ENCODE measurements at places on chromosomes 1 and 21.
A peak's percentile ranks its signal among the peaks of the same experiment; 100 is the strongest.

DNA sequence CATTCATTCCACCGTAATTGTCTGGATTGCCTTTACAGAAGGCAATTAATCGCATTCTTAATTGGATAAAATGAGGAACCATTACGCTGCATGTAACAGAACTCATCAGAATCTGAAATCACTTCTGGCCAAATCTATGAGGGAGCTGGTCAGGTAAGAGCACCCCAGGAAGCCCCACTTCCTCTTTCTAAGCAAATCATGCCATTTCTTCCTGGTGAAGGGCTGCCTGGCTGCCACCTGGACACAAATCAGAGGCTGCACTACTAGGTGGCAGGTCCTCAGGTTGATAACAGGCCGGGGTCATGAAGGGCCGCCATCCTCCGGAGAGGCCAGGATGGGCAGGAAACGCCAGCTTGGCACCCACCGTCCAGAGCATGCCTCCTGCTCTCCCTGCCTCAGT, 73.7 kb downstream of the CAPZB start:
- DNase-seq: no peak

DNA sequence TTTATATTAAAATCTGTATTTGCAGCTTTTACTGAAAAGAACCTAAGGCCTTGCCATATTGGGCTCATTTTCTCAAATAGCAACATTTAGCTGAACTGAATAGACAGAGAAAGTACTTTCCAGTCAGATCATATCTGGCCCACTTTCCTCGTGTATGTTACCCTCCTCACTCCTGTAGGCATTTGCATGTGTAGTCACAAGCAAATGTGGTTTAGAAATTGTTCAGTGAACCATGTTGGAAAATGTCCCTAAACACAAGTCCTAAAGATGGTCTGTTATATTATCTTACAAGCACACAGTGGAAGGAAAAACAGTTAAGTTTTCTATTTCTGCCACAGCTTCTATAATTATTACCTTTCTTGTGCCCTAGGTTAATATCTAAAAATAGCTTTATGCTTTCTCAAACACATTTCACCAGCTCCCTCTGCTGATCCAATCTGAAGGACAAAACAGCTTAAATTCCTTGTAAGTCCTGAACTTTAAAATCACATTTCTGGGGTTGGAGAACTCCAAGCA, 606 bp upstream of the FMO4 start:
- DNase-seq: no peak

DNA sequence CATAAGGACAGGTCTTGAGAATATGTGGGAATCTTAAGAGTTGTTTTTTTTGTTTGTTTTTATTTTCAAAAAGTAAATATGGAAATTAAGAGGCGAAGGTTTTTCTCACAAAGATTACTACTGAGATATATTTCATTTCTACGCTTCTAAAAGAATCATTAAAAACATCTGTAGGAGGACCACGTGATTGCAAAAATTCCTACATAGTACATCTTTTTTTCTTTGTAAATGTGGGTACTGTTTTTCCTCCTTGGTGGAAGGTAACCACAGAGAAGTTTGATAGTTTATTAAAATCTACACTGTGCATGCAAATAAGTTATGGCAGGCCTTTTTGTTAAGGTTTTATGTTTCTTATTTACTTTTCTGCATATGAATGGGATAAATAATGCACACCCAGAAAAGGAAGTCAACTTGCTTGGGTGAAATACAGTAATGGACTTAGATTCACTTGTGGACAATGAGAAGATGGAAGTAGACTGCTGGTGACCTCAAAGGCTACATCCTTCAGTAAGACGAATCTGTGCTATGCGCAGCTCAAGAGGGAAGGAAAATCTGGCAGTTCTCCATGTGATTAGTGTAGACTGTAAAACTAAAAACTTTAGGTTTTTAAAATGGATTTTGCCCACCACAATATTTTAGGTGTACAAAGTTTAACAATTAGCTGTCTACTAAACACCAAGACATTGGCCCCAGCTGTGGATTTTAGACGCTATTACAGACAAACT, 2.0 kb downstream of the AK5 start:
- DNase-seq: no peak

DNA sequence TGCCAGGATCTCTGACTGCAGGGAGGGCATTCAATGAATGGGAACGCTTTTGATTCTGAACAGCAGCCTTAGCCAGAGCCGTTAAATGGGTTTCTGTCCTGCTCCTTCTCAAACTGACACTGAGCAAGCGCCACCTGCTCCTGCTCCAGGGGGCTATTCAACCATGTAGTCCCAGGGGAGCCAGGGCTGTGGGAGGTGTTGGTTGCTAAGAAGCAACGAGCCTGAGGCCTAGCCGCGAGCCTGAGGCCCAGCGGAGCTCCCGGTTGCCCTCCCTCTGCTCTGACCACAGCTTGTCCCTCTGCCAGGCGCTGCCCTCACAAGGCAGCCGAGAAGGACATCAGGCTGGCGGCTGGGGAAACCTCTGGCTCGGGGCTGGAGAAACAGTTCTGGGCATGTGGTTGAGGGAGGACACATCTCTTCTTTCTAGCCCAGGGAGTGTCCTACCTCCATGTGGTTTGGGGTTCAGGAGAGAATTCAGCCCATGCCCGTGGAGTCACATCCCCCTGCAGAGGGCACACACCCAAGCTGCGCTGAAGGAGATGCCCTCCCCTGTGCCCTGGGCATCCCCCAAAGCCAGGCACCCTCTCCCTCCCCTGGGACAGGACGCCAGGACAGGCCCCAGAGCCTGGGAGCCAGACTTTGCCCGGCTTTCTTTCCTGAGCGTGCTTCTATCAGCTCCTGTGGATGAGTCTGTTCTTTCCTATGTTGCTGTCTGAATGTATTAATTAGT, 18.0 kb downstream of the PCP4 start:
- peak; percentile 79 for DNase-seq

DNA sequence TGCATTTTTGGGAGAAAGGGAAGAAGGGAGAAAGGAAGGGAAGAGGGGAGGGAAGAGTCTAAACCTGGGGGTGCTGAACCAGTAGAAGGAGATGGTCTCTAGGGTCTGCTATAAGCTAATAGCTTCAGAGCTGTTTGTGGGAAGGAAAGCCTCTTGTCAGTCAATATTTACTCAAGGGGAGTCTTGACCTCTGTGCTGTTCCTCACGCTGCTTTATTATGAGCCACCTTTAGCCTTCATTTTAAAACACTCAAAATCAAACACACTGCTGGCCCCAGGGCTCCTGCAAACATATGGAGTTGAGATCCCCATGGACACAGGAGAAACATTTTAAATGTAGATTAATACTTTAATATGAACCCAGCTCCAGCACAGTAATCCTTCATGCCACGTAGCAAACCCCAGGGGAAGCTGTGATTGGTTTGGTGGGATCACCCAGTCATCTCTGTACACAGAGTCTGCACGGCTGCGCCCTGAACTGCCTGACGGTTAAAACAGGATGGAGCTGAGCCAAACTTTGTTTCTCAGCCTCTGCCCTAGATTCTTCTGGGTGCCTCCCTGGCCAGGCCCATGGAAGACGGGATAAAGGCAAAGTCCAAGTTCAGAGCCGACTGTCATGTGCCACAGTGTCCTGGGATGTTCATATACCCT, 40.2 kb upstream of the VWA5B1 start:
- no peak for DNase-seq

DNA sequence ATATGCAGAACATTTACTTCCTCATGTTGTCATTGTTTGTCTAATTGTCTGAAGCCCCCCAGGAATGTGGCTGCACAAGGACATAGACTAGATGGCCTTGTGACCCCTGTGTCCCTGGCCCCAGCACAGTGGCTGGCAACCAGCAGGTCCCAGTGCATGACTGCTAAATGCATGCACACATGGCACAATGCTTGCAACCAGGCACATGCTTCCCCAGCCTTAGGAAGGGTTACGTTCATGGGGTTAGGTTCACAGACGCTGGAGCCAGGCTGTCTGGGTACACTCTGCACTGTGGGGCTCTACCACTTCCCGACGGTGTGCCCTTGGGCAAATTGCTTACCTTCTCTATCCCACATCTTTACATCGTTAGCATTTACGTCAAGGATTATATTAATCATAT, 21.2 kb upstream of the CLIC6 start:
- no peak for DNase-seq

DNA sequence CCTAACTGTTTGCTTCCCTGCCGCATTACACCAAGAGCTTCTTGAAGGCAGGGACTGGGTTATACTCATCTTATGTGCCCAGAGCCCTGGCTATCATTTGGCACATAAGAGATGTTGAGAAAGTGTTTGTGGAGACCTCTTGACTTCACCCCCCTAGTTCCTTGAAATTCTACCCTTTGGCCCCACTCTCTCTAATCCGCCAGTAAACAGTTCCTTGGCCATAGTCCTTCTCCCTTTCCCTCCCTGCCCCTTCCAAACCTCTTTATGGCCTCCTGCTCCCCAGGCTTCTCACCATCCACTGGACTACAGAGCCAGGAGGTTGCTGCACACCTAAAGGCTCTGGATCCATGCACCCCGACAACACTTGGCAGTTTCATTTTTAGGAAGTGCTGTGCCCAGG, 1.5 kb upstream of the CDK18 start:
- no peak for DNase-seq

DNA sequence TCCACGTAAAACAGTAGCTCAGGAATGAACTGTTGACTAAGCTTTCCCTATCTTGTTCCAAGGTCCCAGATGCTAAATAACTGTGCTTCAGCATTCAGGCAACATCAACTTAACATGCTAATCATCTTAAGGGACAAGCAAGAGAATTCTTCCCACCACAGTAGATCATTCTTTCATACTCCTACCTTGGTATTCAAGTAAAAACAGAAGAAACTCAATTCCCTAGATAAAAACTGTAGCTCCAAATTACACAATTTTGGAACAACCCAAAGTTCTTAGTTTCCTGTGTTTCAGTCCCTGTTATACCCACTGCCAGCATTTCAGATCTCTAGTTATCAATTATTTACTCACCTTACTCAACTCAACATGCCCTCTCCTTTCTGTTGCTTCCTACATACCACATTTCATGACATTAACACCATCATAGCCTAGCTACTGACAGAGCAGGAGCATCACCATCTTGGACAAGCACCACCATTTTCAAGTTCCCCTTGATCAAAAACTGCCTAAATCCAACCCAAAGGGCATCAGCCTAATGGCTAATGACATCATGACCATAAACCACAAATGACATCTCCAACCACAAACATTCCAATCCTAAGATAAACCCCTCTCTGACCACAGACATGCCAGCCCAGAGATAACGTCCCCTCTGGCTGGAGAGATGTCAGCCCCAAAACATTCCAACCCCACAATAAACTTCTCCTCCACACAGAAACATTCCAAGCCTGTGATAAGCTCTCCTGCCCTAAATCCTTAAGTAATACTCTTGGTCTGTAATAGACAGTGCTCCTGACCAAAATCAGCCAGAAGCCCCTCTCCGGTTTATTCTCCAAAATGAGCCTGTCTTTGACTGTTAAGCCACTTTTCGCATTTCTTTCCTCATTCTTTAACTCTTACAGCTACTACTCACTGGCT, 191.2 kb downstream of the RERE start:
- no peak for DNase-seq

DNA sequence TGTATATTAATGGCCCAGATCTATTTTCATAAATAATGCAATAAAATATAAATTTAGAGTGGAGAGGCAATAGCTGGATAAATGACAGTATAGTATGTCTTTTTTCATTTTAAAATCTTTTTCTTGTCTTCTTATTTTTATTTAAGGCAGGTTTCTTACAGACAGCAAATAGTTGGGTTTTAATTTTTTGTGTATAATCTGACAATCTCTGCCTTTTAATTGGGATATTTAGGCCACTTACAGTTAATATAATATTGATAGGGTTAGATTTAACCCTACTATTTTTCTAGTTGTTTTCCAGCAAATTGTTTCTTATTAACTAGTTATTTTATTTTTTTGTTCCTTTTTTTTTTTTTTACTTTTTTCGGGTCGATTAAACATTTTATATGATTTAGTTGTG, 23.3 kb upstream of the KCTD3 start:
- DNase-seq: no peak

DNA sequence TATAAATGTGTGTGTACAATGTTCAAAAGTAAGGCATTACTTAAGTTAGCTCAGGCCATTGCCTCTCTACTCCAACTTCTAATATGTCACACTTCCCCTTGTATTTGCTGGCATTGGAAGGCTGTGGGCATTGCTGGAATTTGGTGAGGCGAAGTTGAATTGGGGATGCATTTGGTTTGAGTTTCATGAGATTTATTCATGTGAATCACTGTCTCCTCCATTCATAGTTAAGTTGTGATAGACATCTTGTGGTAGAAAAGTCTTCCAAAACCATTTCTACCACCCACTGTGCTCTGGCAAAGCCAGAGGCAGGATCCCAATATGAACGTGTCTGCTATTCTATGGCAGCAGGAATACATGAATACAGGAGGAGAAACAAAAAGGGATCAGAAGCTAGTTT, 397.8 kb upstream of the USP24 start:
- no peak for DNase-seq

DNA sequence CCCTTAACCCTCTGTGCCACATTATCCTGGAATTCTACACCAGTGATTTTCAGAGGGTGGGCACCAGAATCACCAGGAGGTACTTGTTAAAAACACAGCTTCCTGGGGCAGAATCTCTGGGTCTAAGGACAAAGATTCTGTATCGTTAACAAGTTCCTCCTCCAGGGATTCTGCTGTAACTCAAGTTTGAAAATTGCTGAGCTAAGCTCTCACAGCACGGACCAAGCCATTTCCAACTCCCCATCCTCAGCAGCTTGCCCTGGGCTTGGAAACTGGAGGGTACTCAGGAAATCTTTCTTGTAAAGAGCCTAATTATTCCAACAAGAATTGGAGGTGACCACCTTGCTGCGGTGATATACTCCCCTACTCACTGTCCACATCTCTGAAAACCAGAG, 48.8 kb downstream of the TMCO4 start:
- DNase-seq: no peak

DNA sequence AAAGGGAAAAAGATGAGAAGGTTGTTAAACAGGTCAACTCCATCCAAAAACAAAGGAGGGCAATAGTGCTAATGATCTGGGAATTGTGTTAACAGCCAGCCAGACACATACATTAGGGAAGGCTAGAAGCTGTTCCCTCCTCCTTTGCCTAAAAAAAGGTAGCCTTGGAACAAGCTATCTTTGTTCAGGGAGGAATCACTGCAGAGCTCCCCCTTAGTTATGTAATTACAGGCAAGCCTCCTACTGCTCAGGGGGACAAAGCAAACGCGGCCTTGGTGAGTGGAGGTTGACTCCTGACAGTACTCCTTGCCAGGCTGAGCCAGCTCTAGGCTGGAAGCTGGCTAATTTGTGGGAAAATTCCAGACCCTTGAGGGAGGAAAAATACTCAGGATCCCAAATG, 97.6 kb downstream of the VAV3 start:
- no peak for DNase-seq

- no peak for DNase-seq
Measured at GRCh38 chr1:202752774-202753173, 42.5 kb upstream of the SYT2 start.

GRCh38 chr1:7671146-7671465, 100.0 kb upstream of the VAMP3 start:
- no peak for DNase-seq
